ENCODE measurements at places on chromosomes 1 and 21. TPM values are rescaled to one million over a fixed set of nuclear protein-coding genes. Genes with fewer than 3 reads are reported as not detected.

- no peak for DNase-seq
Observed at GRCh38 chr1:211099393-211099792, 34.6 kb downstream of the KCNH1 start.

- no peak for DNase-seq
Observed at GRCh38 chr1:203275656-203276272, 29.6 kb upstream of the BTG2 start.

GRCh38 chr1:194586302-194586701 is 1399.9 kb upstream of the B3GALT2 start:
- no peak for DNase-seq

GRCh38 chr1:33152685-33153432 is 29.0 kb downstream of the TRIM62 start:
- DNase-seq: no peak

GRCh38 chr1:23562137-23562876 is 3.0 kb upstream of the ID3 start:
- DNase-seq: peak; percentile 96

DNA sequence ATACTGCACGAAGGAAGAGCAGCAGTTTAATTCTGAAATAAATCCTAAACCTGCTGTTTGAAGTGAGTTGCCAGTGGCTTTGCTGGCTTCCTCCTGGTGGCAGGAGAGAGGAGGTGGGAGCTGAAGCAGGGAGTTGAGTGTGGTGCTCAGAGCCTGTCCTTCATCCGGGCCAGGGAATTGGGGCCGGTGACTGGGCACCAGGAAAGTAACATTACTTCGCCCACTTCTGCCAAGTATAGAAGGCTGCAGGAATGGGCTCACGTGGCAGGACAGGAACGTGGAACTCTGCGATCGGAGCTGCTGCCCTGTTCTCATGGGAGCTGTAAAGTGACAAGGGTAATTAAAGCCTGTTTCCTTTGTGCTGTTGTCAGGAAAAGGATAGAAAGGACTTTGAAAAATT is 8.7 kb downstream of the TOR3A start:
- DNase-seq: no peak

DNA sequence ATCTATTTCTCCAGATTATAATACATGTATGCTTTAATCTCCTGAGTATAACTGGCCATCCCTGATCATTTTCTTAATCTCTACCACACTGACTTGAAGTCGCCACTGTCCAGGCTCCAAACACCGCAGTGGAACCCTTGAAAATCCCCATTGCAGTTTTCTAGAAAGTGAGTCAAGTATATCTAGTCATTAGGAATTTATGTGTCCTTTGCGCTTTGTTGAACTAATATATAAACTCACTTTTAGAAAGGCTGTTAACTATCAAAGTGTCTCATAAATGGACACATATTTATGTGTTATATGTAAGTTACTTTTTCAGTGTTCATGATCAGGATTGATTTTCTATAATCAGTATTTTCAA is 211.5 kb downstream of the PATJ start:
- no peak for DNase-seq

DNA sequence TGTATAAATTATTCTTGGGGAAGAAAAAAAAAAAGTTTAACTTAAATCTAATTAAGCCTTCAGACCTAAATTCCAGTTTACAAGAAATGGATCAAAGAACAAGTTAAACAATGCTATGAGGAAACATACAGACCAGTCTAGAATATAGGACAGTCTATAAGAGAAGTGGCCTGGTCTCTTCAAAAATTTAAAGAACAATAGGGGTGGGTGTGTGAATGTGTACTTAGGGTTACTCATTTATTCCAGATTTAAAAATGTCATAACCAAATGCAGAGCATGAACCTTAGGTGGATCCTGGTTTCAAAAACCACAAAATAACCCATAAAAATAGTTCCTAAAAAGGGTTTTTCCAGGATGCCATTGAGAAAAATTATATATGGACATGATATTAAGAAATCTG is 21.8 kb upstream of the SYNJ1 start:
- DNase-seq: no peak

DNA sequence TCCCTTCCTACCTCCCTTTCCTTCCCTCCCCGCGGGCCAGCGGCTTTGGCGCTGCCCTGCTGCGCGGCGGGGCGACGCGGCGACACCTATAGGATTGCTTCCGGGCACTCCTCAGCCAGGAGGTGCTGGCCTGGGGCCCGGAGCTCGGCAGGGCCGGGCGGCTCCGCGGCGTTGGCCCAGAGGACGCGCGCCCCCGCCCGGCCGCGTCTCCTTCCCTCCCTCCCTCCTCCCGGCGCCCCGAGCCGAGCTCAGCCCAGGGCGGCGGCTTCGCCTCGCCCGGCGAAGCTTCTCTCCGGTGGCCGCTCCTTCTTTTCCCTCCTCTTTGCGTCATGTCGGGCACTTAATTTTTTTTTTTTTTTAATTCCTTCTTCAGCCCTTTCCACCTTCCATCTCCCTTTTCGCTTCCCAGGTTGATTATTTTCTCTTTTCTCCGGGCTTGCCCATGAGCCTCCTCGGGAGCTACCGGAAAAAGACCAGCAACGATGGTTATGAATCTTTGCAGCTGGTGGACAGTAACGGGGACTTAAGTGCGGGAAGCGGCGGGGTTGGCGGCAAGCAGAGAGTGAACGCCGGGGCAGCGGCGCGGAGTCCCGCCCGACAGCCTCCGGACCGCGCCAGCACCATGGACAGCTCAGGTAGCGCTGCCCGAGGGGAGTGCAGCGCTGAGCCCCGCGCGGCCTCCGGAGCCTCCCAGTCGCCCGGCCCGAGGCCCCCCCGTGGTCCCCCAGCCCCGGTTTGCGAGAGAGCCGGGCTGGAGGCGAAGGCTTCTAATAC is at the start of gene DNAJC6:
DNAJC6 (plus strand) TSS at position 240 of the 774 bp plus-strand sequence; CDS start at position 443, 203 bp downstream.
- DNase-seq: peak; percentile 80

The LY9 gene
- 0.72 TPM for polyA plus RNA-seq

The ANGPTL3 gene
- polyA plus RNA-seq: 12.3 TPM

The WNT9A gene
- 5.1 TPM for polyA plus RNA-seq

The NGF gene
- 1.4 TPM for polyA plus RNA-seq

The MX2 gene
- polyA plus RNA-seq: 2.7 TPM
